ENCODE measurements at places on chromosomes 16 and 17.
A peak's percentile ranks its signal among the peaks of the same experiment; 100 is the strongest.

DNA sequence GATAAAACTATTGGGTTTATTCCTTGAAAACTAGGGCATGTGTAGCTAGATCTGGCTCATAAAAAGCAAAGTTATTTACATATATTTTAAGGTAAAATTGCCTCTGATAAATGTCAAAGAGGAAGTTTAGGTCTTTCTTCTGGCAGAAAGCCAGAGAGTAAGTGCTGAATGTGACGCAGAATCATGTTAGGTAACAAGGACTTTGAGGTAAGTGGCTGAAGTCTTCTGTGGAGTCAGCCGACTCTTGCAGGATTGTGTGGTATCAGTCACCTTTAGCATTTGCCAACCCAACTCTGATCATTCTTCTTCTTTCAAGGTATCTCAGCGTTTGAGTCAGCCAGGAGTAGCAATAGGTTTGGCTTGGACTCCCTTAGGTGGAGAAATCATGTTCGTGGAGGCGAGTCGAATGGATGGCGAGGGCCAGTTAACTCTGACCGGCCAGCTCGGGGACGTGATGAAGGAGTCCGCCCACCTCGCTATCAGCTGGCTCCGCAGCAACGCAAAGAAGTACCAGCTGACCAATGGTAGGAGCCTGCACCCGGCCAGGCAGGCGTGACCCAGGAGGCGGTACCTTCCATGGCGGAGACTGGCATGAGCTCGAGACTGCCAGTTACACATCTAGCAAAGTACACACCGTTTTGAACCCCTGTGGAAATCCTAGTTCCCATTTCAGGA lies 37.9 kb downstream of the SIAH1 start:
- DNase-seq: no peak

DNA sequence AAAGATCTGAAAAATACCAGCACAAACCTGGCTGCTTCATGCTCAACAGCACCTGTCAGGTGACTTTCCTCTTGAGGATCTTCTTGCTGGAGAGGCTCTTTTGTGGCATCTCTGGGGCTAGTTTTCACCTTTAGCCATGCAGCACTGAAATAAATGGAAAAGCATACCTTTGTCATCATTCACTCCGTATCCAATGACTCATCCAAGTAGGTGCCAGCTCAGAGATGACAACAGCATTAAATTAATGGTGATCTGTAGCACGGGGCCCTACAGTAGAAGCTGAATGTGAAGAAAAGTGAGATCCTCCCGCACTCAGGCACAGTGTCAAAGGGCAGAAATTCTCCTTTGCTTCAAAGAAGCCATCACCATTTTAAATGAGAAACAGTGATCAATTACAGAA lies 32.2 kb downstream of the KIAA0753 start:
- no peak for DNase-seq

DNA sequence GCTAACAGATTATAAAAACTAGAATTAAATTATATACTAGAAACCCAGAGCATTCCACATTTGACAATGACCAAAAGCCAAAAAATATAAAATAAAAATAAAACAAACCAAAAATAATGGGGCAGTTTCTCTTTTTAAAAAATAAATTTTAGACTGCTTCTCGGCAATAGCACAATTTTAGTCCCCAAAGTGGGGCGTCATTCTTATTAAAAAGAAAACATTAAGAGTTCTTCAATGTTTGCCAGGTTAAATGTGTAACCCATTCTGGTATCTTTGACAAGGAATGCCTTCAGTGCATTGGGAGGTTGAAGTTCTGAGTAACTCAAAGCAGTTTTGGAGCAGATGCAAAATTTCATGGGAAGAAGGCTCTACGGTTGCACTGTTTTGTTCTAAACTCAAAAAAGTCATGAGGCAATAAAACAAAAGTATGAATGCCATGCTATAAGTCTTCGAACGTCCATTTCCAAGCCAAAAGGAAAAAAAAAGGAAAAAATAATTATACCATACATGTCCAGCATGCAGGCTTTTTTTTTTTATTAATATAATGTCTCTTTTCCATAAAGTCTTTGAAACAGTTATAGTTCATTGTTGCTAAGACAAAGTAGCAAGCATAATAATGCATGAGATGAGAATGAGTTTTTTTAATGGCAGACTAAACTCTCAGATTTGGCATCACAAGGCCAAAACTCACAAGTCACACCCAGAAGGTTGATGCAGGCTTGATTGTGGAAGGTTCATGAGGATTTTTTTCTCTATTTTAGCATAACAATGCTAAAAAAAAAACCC lies 3.1 kb downstream of the MAF start:
- DNase-seq: no peak

DNA sequence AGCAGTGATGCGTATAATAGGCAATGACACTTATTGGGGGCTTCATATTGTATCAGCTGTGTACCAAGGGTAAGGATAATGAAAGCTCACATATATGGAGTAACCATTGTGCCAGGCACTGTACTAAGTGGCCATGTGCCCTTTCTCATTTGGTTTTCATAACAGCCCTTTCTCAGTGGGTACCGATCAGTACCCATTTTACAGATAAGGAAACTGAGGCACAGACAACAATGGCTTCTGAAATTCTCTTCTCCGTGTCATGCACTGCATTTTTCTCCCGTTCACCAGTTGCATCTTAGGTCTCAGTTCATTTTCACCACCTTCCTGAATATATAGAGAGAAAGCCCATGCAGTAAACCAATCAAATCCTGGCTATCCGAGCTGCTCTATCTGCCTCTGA lies 216.7 kb upstream of the RBFOX1 start:
- no peak for DNase-seq

GRCh38 chr17:62004388-62004787 lies 60.7 kb downstream of the MED13 start:
- DNase-seq: no peak

DNA sequence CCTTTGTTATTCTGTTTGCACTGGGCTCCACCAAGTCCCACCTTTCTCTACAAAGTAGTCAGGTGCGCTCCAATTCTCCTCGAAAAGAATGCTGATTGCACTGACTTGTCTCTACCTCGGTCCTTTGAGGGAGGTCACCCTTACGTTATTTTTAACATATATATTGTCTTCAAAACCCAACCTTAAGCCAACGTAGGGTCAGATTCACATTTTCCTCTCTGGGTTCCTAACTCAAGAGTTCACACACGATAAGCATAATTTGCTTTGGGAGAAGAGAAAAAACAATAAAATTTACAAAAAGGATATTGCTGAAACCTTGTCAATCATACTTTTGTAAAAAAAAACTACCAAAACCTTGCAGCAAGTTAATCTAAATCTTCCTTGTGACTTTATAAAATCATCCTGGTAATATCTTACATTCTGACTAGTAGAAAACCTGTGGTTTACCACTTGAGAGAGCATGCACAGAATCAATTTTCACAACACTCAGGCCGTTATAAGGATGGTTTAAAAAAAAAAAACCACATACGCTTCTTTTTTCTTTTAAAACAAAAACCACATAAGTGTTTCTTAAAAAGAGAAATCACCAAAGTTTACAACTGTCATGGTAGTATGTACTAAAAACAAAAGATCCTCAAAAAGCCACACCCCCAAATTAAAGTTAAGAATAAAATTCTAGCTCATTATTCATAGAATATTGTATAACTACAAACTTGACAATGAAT lies 72.2 kb upstream of the TRAP1 start:
- no peak for DNase-seq

DNA sequence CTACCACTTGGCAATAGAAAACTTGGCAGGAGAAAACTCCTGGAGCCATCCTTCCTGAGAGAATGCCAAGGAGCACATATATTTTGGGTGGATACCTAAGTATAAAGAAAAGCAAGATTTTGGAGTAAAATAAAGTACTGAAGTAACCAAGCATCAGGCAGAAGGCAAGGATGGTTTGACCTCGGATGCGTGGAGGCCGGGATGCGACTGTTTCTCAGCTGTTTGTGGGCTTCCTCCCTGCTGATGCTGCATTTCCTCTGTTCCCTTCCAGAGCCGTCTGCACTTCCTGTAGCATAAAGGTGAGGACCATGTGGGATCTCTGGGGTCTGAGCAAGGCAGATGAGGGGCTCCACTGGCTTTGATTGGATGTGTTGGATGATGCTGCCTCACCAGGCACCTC lies 5.5 kb upstream of the TCF25 start:
- no peak for DNase-seq

GRCh38 chr16:74296104-74296431 lies 546 bp upstream of the PSMD7 start:
- no peak for DNase-seq

DNA sequence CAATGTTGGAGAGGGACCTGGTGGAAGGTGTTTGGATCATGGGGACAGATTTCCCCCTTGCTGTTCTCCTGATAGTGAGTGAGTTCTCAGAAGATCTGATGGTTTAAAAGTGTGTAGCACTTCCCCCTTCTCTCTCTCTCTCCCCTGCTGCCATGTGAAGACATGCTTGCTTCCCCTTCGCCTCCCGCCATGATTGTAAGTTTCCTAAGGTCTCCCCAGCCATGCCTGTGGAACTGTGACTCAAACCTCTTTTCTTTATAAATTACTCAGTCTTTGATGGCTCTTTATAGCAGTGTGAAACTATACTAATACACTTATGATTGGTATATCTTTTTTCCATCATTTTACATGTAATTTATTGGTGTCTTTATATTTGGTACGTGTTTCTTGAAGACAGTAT lies 13.4 kb downstream of the ADGRG5 start:
- DNase-seq: no peak

GRCh38 chr17:65185668-65186382 lies 48.7 kb downstream of the RGS9 start:
- DNase-seq: no peak

DNA sequence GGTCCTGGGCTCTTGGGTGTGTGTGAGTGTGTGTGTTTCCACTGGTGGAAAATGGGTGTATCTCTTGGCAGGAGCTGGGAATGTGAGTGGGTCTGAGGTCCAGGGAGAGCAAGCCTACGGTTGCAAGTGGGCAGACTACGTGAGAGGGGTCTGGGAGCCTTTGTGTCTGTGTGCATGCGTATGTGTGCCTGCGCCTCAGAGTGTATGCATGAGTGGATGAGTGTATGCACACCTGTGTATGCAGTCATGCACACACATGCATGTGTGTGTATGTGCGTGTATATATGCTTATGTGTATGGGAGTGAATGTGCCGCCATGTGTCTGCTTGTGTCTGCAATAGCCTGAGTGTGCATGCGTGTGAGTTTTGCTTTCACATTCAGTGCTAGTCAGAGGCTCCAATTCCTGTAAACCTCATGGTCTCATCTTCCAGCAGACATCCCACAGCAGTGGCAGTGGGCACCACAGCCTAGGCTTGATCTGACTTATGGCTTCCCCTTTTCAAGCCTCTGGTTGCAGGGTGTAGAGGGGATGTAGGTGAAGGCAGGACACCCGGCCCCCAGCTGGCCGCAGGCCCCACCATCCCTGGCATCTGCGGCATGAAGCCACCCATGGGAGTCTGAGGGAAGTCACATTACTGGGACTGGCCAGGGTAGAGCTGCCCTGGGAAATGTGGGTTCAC lies 19.7 kb upstream of the RMI2 start:
- DNase-seq: no peak

DNA sequence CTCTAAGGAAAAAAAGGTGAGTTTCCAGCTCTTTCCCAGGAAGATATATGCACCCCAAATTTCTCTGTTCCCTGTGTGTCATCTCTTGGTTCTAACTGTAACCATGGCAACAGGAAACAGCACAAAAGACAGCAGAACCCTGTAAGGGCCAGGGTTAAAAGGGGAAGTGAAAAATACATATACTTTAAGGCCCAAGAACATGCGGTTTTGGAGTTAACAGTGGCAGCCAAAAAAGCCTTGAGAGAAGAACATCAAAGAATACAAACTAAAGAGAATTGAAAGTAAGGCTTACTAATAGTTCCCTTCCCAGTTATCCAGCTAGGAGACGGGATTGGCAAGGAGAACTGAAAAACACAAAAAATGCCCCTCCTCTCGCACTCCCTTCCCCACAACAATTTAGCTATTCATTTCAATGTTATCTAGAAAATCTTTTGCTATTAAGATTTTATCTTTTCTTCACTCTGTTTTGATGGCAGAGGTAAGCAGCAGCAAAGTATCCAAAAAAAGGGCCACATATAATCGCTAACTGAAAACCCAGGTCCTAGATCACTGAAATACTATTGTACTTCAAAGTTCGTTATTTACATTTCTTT lies 1.5 kb downstream of the SPOP start:
- peak; percentile 9 for DNase-seq

- no peak for DNase-seq
Observed at GRCh38 chr16:60684002-60684401, 1352.2 kb downstream of the CDH8 start.

DNA sequence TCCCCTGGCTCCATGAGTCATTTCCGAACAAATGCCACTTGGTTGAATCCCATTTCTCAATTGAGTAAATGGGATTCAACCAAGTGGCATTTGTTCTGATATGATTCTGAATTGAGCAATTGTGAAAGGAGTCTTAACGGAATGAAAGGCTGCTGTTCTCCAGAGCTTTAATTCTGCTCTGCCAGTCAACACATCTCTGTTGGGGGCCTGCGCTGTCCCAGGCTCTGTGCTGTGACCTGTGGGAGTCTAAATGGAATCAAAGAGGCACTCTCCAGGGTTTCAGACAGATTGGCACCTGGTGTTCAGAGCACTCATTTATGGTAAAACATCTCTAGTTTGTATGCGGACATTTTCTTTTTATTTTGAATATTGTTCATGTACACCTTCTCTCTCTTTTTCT lies 126.2 kb downstream of the WSCD1 start:
- DNase-seq: no peak

DNA sequence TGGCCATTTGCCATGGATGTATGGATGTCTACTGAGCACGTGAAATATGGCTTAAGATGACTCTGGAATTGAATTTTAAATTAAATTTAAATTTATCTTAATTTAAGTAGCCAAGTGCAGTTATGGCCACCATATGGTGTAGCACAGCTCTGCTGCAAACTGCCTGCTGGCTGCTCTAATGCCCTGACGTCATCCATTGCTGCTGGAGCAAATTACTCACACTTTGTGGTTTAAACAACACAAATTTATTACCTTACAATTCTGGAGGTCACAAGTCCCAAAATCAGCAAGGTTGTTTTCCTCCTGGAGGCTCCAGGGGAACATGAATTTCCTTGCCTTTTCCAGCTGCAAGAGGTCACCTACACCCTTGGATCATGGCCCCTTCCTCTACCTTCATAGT lies 679.3 kb upstream of the EEF2KMT start:
- no peak for DNase-seq

- no peak for DNase-seq
Observed at GRCh38 chr17:30958187-30958586, 12.7 kb upstream of the RNF135 start.

All from stimulated activated naive CD4-positive, alpha-beta T cell treated with Interleukin-2 at 50 U/mL for 16 hours (primary cell).